ENCODE measurements at places on chromosomes 5 and 9.
A peak's percentile ranks its signal among the peaks of the same experiment; 100 is the strongest.

- DNase-seq, result no peak
These were observed 798.8 kb downstream of the CDH9 start for GRCh38 chr5:26239588-26239987.

DNA sequence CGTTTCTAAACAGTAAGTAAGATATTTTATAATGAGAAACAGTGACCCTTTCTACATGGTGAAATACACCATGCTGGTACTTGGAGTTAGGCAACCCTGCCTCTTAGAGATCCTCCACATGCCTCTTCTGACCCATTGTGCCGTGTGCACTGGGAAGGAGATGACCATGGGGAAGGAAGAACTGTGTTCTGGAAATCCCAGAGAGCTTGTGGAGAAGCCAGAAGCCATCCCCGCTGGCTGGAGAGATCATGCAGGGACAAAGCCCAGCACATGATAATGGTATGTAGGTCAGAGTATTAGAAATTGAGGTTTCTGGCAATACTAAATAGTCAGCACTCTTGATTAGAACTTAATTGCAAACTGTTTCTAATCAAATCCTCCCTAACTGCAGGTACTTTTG is 307.3 kb downstream of the FBXL7 start:
- DNase-seq, result peak; percentile 41

GRCh38 chr9:133558191-133559126 is 24.0 kb downstream of the ADAMTSL2 start:
- peak; percentile 83 for DNase-seq

DNA sequence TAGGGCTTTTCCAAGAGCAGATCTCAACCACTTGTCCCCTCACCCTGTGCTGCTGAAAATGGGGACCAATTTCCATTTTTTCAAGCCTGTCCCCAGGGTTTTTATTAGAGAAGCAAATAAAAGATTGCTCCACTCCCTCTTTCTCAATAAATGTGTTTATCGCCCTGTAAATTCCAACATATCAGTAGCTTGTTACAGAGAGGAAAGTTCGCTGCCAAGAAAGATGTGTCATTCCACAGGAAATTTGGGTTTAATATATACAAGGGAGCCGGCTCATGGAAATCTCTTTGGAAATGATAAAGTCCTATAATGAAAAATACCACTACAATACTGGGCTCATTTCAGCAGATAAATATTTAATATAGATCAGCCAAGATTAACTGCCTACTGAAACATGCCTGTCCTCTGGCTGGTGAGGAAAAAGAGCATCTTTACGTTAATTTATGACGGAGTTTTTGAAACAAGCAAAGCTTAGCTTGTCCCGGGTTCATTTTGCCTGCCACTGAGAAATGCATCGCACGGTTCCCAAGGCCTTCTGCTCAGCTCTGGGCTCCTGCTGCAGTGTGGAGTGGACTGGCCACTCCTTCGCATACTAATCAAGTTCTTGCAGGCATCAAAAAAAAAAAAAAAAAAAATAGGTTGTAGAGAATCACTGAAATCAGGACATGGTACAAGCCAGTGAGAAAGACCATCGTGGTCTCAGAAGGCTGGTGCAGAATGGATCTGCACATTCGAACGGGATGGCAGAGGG is 84.5 kb downstream of the BRINP1 start:
- DNase-seq, result peak; percentile 1

DNA sequence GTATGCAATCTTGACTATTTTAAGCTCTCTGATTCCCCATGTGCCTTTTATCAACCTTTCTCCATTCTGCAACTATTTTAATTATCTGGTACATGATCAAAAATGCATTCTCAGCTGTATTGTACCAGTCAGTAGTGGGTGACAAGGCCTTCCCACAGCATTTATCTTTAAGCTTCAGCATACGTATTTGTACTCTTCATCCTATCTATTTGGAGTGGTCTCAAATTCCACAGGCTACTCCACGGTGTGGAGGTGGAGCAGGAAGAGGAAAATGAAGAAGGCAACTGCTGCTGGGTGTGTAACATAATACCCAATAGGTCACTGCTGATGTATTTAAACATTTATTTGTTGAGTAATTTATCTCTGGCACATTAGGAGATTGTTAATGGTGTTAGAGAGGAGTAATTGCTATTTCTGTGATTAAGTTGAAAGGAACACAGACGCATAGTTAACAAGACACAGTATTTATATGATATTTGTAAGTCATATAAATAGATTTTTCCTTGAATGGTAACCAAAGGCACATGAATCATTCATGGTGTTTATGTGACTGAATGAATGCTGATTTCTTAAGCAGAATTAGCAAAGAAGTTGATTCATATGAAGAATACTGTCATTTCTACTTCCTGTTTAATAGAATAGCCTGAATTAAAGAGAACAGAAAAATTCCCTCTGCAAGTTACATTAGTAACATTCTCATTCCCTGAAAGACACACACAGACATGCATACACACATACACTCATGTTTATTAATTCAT is 153.8 kb upstream of the NR3C1 start:
- peak; percentile 47 for DNase-seq

DNA sequence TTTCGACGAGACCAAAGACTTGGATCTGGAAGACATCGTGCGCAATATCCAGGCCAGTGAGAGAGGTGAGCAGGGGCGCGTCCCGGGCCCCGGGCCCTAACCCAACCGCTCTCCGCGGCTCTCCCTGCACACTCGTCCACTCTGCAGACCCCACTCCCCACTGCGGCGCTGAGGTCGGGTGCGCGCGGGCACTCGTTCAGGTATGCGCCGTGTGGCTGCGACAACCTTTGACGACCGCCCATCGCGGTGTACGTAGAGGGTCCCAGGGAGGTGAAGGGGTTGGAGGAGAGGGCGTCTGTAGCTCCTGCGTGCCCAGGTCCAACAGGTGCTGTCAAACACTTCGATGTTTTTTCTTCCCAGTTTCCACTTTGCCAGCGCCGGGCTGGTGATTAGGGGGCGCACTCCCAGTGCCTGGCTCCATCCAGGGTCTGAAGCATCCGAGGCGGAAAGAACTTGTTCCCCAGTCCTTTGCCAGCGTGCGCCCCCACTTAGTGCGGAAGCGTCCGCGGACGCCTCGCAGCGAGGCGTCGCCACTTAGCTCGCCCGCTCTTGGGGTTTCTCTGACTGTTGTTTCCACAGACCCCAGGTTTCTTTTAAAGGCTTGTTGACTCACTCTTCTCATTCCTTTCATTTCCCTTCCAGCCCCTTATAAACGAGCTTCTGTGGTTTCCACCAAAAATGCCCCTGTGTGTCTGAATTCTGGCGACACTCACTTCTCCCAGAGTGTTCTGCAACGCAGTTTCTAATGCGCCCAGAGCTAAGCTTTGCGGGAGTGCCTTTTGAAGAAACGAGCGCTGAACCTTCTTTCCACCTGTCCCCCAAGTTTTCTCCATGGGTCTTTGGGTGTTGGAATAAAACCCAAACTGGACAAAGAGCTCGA is 1.6 kb downstream of the NPR3 start:
- peak; percentile 48 for DNase-seq

GRCh38 chr5:53397845-53398244 is 82.6 kb upstream of the FST start:
- DNase-seq, result peak; percentile 88

DNA sequence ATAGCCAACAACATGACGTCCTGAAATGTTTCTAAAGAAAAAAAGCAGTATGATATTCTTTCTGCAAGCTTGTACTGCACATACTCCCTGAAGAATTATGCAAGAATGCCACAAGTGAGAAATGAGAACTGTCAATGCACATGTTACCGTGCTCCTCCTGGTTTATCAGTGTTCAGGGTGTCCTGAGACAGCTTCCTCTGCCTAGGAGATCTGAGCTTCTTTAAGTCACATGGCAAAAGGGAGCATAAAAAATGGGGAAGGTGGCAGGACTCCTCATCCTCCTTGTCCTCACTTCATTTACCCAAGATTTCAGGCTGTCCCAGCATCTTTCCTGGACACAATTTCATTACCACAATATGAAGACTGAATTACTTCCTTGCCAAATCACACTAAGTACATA is 238.2 kb downstream of the GLIS3 start:
- no peak for DNase-seq

- no peak for DNase-seq
These were observed 405.3 kb downstream of the TLR4 start for GRCh38 chr9:118109542-118109941.

DNA sequence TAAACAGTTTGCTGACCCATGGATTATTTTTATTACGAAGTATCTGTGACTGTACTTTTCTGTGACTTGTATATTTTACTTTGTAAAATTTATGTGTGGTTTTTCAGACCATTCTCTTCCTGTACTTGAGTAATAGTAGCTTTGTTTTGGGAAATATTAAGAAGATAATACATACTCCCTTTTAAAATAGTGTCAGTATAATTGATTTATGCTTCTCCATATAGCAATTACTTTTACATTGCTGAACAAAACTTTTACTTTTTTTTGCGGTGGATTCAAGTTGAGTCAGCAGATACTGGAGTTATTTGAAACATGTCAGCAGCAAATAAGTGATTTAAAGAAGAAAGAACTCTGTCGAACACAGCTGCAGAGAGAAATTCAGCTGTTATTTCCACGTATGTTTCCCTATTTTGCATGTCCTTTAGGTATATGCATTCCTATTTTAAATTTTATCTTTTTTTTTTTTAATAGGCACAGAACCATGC is 28.4 kb downstream of the TENT2 start:
- DNase-seq, result no peak

DNA sequence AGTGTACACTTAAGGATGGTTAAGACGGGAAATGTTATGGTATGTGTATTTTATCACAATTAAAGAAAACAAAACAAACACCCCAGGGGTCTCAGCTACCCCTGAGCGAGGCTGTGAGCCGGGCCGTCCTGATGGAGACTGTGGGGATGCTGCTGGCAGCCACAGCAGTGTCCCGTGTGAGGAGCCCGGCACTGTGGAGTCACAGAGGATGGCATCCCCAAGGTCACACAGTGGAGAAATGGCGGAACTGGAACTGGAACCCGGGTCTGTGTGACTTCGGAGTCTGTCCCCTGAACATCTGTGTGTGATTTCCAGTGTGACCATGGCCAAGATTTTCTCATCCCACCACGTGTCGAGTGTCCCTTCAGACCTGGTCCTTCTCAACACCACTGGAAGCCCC is 80.7 kb upstream of the PHYKPL start:
- DNase-seq, result no peak
